ENCODE measurements at places on chromosomes 4 and X.
A peak's percentile ranks its signal among the peaks of the same experiment; 100 is the strongest.

- no peak for DNase-seq
Observed at GRCh38 chr4:144701683-144702233, 55.8 kb downstream of the HHIP start.

DNA sequence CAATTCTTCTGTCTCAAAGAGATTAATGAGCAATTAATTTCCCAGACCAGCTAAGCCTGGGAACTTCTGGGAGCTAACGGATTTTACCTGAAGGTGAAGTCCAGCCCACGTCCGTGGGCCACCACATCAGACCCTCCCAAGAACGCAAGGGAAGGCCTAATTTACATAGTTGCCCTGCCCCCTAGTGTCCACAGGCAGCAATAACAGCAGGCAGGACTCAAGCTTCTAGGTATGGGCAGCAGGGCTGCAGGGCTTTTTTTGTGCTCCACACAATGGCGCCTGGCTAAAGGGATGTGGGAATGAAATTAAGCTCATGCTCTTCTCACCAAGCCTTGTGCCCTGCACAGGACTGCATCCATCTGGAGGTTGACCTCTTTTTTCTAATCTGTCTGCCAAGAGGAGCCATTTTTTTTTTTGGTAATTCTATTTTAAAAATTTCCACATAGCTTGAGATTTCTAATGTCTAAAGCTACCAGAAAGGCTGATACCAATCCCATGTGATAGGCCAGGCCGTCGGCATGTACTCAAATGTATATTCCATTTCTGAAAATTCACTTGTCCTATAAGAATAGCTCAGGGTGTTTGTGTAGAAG lies 111.9 kb upstream of the TMEM164 start:
- DNase-seq, result no peak

- DNase-seq, result no peak
Observed at GRCh38 chrX:154469880-154470279, 9.2 kb downstream of the LAGE3 start.

DNA sequence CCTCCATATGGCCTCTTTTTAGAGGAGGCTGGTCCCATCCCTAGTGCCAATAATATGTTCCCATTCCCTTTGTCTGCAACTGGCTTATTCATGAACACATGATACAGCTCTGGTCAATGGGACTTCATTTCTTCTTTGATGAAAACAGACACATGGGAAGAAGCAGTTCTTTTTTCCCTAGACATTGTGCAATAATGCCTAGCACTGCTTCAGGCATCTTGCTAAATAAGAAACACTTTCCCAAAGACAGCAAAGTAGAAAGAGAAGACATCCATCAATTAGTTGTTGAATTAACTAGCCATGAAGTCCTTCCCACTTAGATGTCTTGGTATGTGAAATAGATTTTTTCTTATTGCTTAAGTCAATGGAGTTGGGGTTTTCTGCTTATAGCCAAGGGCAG lies 40.1 kb upstream of the TRPC3 start:
- no peak for DNase-seq

DNA sequence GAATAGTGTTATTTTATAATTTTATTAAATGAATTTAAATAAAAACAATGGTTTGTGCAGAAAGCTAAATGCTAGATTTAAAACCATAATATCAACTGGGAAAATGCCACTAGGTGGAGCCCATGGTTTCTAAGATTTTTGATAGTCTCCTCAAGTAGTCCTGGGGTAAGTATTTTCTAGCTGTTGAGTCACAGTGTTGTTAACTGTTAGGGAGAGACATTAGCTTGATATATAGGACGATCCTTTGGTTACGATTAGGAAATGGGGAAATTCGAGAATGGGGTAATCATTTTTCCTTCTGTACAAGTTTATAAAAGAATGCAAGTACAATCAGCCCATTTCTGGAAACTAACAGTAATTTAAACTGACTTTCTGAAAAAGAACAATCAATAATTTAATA lies 378.4 kb downstream of the ANKRD50 start:
- no peak for DNase-seq

GRCh38 chr4:1449475-1449832 lies 43.2 kb upstream of the NKX1-1 start:
- no peak for DNase-seq

GRCh38 chrX:19555683-19556082 lies 40.4 kb upstream of the MAP3K15 start:
- no peak for DNase-seq

- no peak for DNase-seq
Observed at GRCh38 chr4:71287305-71287704, 51.5 kb upstream of the SLC4A4 start.

DNA sequence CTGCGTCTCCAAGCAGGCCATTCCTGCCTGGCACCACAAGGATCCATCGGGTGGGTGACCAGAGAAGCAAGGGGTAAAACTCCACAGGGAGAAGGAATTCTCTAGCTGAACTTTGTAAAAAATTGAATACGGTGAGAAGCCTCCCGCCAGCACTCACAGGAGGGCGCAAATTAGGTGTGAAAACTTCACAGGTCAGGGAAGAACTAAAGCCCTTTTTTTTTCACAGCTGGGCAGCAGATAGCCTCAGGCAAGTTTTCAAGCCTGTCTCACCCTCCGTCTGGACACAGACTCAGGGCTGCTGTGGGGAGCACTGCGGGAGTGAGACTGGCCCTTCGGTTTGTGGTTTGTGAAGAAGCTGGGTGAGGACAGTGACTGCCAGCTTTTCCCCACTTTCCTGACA lies 224.1 kb upstream of the FGF16 start:
- DNase-seq, result no peak

DNA sequence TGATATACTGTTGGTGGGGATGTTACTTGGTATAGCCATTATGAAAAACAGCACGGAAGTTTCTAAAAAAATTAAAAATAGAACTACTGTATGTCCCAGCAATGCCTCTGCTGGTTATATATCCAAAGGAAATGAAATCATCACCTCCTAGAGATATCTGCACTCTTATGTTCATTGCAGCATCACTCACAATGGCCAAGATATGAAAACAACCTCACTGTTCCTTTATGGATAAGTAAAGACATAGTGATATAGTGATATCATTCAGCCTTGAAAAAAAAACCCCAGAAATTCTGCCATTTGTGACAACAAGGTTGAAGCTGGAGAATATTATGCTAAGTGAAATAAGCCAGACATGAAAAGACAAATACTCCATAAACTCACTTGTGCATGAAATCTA lies 543.8 kb upstream of the SLIT2 start:
- no peak for DNase-seq

GRCh38 chr4:48633657-48634056 lies 143.6 kb downstream of the ZAR1 start:
- no peak for DNase-seq

- DNase-seq, result peak; percentile 87
Observed at GRCh38 chr4:83455281-83456183, at the start of the genes HELQ and MRPS18C. Gene HELQ, minus strand, starts transcription at chr4:83455823. Its CDS starts 130 bp downstream, at chr4:83455693. Gene MRPS18C, plus strand, starts transcription at chr4:83456058. Its CDS starts 20 bp downstream, at chr4:83456078.

DNA sequence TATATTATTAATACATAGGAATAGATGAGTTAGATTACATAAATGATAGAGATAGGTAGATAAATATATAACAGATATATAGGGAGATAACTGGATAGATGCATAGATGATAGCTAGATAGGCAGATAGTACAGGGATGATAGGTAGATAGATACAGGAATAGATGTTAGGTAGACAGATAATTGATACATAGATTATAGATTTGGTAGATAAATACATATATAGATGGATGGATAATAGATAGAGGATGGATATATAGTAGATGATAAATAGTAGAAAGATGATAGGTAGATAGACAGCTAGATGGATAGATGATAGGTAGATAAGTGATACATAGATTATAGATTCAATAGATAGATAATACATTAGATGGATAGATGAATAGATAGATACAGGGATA lies 283.6 kb downstream of the SHOX start:
- DNase-seq, result no peak

GRCh38 chrX:20144491-20144890 lies 2.9 kb upstream of the EIF1AX start:
- DNase-seq, result no peak

GRCh38 chrX:8688776-8689175 lies 43.2 kb downstream of the ANOS1 start:
- DNase-seq, result no peak

DNA sequence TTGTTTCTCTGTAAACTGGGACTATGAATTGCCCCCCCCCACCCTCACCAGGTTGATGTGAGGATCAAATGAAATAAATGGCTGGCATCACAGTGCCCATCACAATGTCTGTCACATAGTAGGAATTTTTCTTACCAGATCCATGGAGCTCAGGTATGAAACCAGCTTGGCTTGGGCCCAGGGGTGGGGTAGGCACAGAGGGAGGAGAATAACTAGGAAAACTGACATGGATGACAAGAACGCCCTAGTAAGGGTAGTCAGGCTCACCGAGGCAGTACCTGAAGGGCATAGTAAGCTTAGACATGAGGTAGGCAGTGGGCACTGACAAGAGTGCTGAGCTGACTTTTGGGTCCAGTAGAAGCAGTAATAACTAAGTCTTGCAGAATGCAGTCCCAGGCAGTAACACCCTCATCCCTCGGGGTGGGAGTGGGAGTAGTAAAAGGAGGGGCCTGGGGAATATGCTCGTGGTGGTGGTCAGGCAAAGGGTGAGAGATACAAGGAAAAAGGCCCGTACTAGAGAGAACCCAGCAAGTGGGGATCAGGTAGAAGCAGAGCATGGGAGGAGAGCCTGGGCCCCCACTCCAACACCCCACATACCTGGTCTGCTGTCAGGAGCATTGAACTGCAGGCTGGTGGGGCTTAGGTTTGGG lies 155.9 kb upstream of the PJA1 start:
- DNase-seq, result no peak

DNA sequence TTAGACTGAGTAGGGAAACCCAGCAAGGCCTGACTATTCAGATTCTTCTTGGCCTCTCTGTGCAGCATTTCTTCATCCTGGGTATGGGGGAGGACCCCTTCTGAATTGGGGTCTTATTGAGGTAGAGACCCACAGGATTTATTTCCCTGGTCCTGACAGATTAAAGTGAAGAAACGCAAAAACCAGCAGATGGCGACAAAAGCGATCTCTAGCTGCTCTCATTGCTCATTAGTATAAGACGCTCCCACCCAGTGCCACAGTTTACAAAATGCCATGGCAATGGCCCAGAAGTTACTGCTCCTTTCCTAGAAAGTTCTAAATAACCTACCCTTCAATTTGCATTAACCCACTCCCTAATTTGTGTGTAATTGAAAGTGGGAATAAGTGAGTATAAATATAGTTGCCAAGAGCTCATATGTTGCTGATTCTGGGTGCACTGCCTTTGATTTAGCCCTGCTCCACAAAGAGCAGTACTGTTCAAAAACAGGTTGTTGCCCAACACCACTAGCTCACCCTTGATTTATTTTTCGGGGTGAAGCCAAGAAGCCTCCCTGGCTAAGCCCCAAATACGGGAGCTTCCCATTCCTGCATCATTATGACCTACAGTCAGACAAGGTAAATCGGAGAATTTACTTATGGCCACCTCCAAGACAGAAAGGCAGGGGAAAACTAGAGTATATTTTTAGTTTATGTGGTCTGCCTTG lies 3.7 kb upstream of the BEX4 start:
- no peak for DNase-seq

DNA sequence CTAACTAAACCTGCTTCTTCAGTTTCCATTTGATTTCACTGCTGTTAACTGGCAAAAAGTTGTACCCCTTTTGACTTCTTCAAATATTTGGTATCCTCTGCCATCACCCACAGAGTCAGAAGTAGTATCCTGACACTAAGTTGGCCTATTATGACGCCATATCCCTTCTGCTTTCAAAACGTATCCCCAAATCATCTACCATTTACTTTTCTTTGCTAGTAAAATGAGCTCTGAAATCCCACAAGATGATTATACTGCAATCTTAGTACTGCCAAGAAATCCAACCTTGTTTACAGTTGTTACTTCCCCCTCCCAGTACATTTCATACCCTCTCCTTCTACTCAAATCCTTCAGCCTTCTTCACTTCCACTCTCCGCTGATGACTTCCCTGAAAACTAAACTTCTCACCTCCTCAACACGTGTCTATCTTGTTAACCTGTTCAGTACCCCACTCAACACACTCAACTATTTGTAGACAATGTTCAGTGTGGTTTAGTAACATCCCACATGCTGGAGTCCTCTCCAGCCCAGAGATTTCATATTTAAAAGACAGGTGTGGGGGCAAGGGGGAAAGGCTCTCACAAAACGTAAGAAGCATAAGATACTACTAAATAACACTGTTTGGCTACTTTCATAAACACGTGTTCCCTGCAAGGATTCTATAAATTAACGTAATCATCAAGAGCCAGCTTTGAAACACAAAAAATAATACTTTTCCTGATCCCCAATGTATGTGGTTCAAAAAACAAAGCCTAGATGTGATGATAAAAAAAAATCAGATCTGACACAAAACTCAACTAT lies 1.3 kb downstream of the NAF1 start:
- DNase-seq, result no peak

DNA sequence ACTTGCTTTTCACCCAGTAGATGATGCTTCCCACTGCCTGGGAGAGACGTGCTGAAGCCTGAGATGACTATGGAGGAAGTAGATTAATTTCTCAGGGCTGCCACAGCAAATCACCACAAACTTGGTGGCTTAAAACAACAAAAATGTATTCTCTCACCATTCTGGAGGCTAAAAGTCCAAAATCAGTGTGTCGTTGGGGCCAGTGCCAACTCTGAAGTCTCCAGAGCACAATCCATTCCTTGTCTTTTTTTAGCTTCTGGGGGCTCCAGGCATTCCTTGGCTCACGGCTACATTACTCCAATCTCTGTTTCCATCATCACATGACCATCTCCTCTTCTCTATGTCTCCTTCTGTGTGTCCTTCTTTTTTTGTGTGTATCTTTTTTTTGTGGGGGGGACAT lies 105.8 kb upstream of the C1QTNF7 start:
- no peak for DNase-seq

GRCh38 chr4:52755426-52755825 lies 4.2 kb upstream of the ERVMER34-1 start:
- no peak for DNase-seq

GRCh38 chrX:154074199-154074598 lies 23.3 kb downstream of the MECP2 start:
- no peak for DNase-seq

DNA sequence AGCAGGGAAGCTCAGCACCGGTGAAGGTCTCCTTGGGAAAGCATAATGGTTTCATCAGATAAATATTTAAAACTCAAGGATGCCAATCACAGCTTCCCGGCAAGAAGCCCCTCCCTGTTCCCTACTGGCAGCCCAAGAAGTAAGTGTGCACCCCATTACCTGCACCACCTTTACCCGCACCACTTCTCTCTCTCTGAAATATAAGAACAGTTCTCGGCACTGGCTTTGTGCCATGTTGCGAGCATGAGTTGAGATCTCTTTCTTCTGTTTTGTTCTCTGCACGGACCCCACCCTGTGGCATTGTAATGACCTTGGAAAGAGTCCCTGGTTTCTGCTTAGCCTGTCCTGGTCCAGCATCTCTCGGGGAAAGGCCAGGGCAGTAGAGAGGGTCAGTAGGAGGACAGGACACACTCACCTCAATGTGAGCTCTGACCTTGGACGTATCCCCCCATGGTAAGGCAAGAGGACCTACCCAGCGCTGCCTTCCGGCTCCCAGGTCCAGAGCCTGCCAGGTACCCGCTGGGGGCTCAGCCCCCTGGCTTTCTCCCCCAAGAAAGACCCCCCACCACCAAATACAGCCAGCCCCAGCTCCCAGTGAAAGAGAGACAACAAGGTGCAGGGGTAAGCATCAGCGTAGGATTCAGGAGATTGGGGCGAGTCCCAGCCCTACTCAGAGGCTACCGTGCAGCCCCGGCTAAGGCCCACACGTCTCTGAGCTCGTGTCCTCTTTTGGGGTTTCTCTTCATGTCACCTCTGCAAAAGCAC lies 80.7 kb downstream of the PSAPL1 start:
- DNase-seq, result no peak

Data from stimulated activated CD8-positive, alpha-beta memory T cell treated with anti-CD3 and anti-CD28 coated beads, Interleukin-4, amount 100 ng/mL, for 1 hour (primary cell).